ENCODE measurements at places on chromosomes 6 and 20.

DNA sequence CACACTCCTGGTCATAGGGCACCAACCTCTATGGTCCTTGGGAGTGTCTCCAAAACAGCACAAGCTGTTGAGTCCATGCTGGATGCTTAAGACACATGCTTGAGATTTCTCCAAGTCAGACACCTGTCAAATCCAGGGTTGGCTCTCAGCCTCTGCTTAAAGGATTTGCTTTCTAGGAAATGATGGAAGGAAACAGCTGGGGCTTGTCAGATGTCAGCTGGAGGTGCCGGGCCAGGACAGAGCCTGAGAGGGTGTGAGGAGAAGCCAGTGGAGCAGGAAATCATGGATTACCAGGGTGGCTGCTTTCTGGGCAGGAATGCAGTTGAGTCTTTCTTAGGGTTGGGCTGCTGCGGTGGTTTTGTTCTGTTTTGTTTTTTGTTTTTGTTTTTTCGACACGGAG is 83.0 kb upstream of the FAM184A start:
- peak; percentile 51 for DNase-seq

DNA sequence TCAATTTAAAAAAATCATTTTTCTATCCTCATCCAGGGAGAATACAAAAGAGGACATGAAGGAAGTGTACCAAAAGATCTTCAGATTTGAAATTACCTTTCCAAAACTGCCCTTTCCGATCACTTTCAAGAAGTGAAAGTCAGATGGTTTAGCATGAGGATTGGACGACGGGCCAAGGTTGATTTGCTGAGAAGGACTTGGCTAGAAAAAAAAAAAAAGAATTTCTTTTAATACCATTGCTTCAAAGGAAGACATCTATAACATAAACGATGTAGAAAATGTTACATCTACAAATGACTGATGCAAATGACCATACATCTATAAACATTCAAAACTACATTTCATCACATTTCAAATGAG is 120.9 kb upstream of the SLC2A12 start:
- no peak for DNase-seq

GRCh38 chr6:157773248-157773773 is 49.7 kb upstream of the SNX9 start:
- DNase-seq: no peak

DNA sequence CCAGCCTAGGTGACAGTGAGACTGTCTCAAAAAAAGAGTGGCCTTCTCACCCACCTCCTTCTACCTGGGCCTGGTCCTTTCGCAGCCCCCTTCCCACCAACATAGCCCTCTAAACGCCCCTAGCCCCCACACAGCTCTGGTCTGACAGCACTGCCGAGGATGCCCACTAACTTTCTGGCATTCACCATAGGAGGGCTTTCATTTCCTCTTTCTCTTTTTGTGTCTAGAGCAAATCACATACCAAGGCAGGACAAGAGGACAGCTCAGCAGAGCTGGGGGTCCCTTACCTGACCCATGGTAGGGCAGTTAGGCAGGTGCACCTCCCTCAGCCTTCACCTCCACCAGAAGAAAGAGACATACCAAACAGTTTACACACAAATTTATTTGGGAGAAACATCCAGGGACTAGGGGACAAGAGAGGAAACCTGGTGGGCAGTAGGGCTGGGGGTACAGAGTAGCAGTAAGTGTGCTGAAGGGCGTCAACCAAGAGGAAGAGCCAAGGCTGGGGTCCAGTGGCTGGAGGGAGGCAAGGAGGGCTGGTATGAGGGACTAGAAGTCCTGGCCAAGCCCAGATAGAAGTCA is 4.5 kb downstream of the LY6G5C start:
- no peak for DNase-seq

GRCh38 chr6:136345145-136345544 is 55.5 kb upstream of the BCLAF1 start:
- no peak for DNase-seq

DNA sequence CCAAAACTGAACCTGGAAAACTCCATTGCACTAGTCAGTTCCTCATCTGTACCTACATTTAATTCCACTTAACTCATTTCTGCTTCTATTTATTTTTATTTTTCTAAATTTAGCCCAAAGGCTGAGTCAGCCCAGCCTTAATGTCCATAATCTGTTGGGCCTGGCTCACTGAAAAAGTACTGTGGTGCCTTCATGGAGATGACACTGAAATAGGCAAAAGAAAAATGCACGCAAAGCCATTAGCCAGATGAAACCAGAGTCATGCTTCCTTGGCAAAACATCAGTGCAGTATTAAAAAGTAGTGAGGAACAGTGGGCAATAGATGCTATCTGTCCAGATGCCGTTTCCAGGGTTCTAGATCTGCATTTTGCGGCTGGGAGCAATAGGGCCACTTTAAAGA is 14.7 kb upstream of the PLCB4 start:
- no peak for DNase-seq

- peak; percentile 13 for DNase-seq
These were observed 17.6 kb downstream of the HDAC2 start for GRCh38 chr6:113953346-113953745.

DNA sequence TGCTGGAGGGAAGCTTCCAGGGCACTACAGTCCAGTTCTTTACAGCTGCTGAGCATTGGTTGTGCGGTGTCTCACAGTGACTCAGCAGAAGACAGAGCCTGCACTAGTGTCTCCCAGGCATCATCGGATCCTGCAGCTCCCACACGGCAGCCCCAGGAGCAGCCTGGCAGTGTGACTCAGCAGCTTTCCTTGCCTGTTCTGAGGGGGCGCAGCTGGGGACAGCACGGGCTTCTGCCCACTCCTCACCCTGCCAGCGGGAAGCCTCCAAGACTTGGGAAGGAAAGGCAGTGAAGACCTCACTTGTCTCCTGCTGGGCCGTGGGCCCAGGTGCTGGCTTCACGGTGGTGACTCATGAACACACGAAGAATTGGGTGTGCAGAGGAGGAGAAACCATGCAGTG is 165.4 kb downstream of the SYNDIG1 start:
- peak; percentile 84 for DNase-seq

DNA sequence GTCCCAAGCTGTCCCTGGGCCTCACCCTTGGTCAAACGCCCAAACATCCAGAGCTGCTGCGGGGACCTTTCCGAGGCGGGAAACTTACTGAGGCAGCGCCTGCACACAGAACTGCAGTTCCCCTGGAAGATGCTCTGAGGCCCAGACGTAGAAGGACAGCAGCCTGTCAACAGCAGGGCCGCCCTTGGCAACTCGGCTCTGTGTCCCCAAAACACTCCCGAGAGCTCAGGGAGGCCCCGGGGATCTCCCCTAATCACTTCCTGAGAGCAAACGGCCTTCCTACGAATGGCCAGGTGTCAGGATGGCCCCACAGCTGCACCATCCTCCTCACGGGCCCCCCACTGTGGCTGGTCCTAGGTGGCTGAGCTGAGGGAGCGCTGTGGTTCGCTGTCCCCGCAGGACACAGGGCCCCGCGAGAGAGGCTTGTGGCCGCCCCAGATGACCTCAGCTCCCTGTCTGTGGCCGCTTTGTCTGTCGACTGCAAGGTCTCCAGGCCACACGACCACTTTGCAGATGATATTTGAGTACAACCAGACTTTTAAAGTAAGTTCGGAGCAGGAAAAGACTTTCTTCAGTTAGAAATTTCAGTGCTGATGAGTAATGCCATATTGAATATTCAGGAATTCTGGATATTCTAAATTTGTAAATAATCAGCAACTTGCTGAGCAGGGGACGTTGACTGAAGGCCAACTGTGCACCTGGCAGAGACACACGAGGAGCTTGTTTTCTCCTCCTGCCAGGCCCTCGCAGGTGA is 46.0 kb downstream of the DLL1 start:
- no peak for DNase-seq

- DNase-seq: no peak
These were observed 245.9 kb downstream of the EYS start for GRCh38 chr6:65461121-65461520.

- DNase-seq: no peak
These were observed 9.6 kb upstream of the SPTLC3 start for GRCh38 chr20:12999201-12999600.

- no peak for DNase-seq
These were observed 165.0 kb downstream of the PDE7B start for GRCh38 chr6:136016228-136017225.

DNA sequence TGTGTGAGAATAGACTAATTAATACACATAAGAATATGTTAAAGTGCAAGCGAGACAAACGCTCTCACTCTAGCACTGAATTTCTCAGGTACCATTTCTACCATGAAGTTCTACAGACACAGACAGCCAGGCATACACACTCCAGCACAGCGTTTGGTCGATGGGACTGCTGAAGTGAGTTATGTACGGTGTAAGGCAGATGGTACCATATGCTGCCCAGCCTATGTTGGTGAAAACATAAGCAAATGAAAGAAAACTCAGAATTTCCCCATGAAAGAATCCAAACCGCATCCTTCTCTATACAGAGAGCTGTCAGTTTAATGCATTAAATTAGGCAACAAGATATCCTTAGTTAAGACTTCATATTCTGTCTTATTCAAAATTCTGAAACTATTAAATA is 34.9 kb downstream of the AGPAT4 start:
- no peak for DNase-seq

DNA sequence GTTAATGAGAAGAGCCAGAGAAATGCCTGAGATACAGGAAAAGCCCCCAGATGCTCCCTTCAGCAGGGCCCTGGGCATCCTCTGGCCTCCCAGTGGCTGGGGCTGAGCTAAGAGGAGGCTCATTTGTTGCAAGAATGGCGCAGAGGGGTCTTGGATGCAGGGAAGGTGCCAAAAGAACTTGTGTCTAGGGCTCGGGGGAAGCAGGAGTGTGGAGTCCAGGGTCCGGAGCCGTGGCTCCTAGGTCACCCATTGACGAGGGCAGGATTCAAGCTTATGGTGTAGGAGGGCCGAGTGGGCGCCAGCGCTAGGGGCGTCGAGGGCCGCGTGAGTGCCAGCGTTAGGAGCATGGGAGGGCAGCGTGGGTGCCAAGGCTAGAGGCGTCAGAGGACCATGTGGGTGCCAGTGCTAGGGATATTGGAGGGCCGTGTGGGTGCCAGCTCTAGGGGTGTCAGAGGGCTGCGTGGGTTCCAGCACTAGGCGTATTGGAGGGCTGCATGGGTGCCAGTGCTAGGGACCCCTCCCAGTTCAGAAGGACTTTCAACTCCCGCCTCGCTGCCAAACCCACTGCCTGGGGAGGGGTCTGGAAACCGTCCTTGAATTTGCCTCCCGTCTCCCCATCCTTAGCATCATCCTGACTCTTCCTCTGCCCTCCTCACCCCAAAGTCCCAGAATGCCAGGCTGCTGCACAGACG is 250.5 kb upstream of the AFDN start:
- DNase-seq: no peak

DNA sequence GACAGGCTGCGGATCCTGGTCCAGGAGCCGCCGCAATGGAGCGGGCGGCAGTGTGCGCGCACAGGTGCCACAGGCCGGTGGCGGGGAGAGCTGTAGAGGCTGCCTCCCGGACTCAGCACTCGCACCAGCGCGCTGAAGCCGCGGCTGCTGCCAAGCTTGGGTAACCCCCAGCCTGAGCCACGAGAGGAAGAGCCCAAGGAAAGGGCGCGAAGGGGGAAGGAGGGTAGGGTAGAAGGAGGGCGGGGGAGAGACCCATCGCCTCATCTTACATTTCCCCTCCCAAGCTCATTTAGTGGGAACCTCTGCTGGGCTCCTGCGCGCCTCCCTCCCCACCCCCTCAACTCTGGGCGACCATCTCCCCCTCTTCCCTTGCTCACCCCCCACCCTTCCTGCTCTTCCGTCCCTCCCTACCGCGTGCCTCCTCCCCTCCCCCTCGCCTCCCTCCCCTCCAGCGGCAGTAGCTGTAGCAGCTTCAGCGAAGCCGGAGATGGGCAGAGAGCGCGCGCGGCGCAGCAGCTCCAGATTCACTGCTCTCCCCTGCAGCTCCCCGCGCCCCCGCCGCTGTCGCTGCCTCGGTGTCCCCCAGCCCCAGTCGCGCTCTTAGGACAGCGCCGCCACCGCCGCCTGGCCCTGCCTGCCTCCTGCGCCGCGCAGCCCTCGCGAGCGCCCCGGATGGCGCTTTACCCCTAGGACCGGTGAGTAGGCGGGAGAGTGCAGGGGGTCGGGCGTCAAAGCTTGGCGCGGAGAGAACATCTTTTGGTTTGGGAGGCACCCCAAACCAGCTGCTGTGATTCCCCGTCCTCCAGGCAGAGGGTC is at the start of gene FUT9:
FUT9 (plus strand) TSS at position 457 of the 816 bp plus-strand sequence. CDS start 187,182 bp downstream, outside the sequence.
- DNase-seq: no peak

DNA sequence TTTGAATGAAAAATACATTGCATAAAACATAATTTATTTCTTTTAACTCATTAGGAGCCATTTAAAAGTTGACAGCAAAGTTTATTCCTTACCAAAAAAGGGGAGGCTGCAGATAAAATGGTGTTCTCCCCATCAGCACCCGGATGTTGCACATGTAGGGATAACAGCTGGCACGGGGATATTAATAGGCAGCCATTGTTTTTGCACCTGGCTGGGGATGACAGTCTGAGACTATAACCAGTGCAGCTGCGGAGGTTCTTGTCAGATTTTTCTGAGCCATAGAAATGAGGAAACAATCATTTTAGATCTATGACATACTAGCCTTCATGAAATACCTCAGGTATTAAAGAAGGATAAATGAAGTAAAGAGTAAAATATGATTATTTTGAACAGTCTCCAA is 20.1 kb upstream of the HECA start:
- no peak for DNase-seq

DNA sequence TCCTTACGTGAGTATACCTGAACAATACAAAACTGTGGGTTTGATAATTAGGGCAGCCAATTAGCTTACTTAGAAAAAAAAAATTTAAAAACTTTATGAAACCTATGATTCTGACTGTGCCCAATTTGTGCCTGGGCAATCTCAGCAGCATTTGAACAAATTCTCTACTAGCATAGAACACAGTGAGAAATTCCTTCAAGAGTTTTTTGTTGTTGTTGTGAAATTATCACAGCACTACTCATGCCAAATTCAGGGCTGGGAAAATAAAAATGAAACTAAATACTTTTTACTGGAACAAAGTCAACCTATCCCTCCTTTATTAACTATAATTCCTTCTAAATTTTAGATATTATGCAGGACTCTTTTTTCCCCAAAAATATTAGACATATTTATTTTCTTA is 42.9 kb downstream of the POU3F2 start:
- DNase-seq: peak; percentile 32

DNA sequence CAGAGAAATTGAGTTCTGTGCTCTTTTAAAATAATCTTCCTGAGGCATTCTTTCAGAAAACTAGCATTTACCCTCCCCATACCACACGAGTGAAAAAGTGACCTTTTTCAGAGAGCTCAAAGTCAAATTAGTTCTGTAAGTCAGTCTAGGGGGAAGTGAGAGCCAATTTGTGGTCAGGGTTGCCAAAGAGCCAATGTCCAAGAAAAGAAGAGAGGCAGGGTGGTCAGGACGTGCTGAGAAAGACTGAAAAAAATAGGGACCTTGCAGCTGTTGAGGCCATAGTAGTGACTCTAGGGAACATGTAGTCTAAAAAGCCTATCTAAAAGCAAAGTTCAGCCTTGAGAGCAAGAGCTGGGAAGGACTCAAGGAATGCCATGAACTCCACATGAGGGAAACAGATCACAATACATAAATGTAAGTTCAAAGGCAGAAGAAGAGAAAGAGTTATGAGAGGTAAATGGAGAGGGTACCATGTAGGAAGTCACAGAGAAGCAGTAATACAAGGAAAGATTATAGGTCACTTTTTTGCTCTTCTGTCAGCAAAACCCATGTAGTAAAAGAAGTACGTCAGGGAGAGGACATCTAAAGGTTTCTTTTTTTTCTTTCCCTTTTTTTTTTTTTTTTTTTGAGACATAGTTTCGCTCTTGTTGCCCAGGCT is 565.1 kb upstream of the FLRT3 start:
- no peak for DNase-seq

GRCh38 chr6:109303640-109304283 is 78.5 kb downstream of the CD164 start:
- no peak for DNase-seq

- DNase-seq: no peak
These were observed 29.5 kb downstream of the PXDC1 start for GRCh38 chr6:3721810-3722621.
